ENCODE measurements at places on chromosomes 3 and 15. TPM values are rescaled to one million over a fixed set of nuclear protein-coding genes. Genes with fewer than 3 reads are reported as not detected.

DNA sequence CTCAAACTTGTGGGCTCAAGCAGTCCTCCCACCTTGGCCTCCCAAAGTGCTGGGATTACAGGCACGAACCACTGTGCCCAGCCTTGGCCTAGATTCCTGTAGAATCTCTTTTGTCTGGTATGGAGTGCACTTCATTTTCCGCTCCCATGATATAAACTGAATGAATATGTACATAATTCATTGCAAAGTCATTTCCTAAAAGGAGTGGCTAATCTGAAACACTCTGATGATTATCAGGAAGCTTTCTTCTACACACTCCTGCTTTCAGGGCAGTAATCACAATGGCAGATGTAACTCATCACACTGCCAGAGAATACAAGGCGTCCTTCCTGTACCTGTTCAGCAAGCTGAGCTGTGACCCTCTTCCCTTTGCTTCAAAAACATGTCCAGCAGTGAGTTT is 28.6 kb downstream of the RLBP1 start:
- no peak for DNase-seq

The INSYN1 gene
- total RNA-seq = 86.6 TPM

DNA sequence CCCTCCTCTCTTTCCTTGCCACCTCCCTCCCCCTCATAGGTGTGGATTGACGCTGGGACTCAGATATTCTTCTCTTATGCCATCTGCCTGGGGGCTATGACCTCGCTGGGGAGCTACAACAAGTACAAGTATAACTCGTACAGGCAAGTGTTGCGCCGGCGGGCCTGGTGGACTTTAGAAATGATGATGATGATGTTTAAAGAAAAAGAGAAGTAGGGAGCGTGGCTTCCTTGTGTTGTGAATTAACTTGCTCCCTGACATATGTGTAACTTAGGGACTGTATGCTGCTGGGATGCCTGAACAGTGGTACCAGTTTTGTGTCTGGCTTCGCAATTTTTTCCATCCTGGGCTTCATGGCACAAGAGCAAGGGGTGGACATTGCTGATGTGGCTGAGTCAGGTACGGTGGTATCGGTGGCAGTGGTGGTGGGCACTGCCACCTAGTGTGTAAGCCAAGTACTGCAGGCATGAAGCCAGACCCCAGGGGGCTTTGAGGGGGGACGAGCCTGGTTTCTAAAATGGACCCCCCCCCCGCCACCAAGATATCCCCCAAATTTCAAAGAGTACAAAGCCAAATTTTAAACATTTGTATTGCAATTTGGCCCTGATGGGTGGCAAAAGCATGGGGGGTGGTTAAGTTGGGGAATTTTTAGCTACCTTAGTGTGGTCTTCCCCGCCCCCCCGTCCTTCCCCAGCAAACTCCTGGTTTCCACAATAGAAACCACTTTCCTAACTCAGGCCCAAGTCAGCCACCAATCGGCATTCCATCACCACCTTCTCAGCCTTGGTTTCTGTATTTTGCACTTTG is 65.6 kb downstream of the SLC6A6 start:
- DNase-seq = peak; percentile 64

DNA sequence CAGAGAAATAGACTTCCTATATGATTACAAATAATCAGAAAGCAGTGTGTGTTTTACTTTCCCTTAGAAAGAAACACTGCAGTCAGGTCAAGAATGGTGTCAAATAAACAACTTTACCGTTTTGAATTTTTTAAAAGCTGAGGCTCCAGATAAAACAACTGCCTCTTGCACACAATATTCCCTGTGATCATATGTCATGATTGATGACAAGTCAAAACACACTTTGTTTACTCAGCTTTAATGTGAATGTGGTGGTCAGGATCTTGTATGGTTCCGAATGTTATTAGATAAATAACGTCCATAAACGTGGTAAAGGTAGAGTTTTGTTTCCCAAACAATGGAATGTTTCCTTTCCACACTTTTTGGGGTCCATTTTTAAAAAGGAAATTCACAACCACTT is 428.4 kb upstream of the MDFIC2 start:
- no peak for DNase-seq

DNA sequence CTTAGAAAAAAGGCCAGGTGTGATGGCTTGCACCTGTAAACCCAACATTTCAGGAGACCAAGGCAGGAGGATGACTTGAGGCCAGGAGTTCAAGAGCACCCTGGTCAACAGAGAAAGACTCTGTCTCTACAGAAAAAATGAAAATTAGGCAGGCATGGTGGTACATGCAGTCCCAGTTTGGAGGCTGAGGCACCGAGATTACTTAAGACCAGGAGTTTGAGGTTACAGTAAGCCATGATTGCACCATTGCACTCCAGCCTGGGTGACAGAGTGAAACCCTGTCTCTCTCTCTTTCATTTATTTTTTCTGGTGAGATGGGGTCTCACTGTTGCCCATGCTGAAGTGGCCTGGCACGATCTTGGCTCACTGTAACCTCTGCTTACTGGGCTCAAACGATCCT is 24.7 kb downstream of the IP6K1 start:
- no peak for DNase-seq

- DNase-seq = no peak
These were observed 35.5 kb downstream of the EOMES start for GRCh38 chr3:27686642-27687041.

GRCh38 chr3:194989241-194989640 is 281.7 kb downstream of the XXYLT1 start:
- no peak for DNase-seq

GRCh38 chr3:100915706-100916495 is 77.3 kb downstream of the ABI3BP start:
- DNase-seq = no peak

- DNase-seq = no peak
These were observed 344.8 kb downstream of the ERC2 start for GRCh38 chr3:56123487-56123886.

- no peak for DNase-seq
These were observed 606.7 kb downstream of the PDCD6IP start for GRCh38 chr3:34405159-34405558.
